ENCODE measurements at places on chromosomes 2 and 18. TPM values are rescaled to one million over a fixed set of nuclear protein-coding genes. Genes with fewer than 3 reads are reported as not detected.

The INO80C gene
- total RNA-seq = 14.4 TPM

The SCG2 gene
- total RNA-seq = not detected

The ARHGAP28 gene
- total RNA-seq = 2.1 TPM

- no peak for DNase-seq
Observed at GRCh38 chr2:197647961-197648690, 27.3 kb downstream of the RFTN2 start.

- no peak for DNase-seq
Observed at GRCh38 chr2:62192811-62193210, 3.1 kb upstream of the B3GNT2 start.

- DNase-seq = no peak
Observed at GRCh38 chr18:14970027-14970426, 222.1 kb downstream of the ANKRD30B start.

- DNase-seq = peak; percentile 83
Observed at GRCh38 chr2:86442642-86443005, 1.5 kb downstream of the KDM3A start.

- DNase-seq = no peak
Observed at GRCh38 chr18:77632758-77633157, 383.1 kb downstream of the GALR1 start.

GRCh38 chr2:98551316-98551715, 57.0 kb downstream of the COA5 start:
- DNase-seq = no peak

GRCh38 chr2:176473177-176473576, 203.9 kb downstream of the MTX2 start:
- DNase-seq = no peak

DNA sequence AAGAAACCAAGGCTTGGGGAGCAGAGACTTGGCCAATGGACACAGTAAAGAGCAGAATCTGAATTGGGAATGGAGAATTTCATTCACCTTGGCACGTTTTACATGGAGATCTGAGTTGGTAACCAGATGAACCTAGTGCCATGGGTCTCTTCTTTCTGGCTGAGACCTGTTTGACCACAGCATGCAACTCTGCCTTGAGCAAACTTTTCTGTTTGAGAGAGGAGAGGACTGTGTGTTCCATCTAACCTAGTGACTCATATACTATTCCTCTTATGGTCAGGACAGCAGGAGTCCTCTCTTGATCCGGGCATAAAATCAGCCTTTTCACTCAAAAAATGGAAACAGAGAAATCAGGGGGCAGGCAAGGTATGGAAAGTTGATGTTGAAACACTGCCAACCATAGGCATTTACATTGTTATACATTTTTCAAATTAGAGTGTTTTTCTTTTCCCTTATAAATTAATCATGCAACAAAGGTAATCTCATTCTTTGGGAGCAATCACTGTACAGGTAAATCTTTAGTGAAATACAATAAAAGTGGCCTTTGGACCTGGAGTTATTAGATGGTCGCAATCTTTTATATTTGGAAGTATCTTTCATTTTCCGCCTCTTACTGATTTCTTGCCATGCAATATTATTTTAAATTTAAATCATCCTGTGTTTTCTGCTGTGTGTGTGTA, 86.7 kb downstream of the NRP2 start:
- no peak for DNase-seq

DNA sequence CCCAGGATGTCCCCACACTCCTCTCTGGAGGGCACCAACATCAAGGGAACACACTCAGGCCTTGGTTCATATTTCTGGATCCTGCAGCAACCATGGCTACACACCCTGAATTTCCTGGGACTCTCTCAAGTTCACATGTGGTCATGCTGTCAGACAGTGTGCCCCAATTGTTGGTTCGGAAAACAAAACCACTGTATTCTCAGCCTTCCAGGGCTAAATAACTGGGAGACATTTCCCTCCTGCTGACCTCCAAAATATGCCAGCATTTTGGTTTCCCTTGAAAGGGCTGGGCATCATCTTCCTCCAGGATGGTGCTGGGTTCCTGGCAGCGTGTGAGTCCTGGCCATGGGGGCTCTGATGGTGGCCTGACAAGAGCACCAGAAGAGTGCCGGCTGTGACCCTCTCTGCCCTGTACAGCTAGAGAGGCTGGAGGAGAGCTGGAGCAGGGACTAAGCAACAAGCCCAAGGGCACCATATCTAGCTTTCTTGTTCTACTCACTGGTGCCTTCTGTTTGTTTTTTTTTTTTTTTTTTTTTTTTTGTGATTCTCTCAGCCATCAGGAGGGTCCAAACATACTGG, 37.5 kb upstream of the WIPF1 start:
- DNase-seq = no peak

DNA sequence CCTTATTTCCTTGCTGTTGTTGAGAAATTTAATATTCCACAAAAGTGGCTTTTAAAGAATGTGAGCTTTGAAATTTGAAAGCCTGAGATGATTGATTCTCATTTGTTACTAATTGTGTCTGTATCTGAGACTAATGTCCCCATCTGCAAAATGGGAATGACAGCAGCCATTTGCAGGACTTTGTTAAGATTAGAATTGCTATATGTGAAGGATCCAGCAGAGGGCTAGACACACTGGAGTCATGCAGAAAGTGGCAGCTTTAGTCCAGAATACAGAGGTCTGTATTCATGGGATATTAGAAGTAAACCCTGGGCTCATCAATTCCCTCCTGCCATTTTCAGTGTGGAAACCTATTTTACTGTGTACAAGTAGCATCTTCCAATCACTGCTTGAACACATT, 296.5 kb upstream of the GYPC start:
- no peak for DNase-seq

DNA sequence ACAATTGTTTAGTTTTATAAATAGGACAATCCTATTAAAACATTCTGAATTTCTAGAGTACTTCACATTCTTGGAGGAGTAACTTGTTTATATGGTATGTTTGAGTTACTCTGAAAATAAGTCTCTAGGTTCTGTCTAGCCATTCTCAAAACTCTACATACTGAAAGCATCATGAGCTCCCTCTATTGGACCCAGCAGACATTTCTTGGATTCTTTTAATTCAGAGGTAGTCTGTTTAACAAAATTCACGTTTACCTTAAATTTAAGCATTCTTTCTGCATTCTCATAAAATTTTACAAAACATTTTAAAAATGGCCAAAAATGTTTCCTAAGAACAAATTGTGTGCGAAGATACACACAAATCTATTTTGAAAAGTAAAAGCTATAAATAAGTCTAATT, 15.3 kb downstream of the SP9 start:
- DNase-seq = no peak

GRCh38 chr2:69566669-69567068, 76.9 kb downstream of the AAK1 start:
- DNase-seq = no peak

DNA sequence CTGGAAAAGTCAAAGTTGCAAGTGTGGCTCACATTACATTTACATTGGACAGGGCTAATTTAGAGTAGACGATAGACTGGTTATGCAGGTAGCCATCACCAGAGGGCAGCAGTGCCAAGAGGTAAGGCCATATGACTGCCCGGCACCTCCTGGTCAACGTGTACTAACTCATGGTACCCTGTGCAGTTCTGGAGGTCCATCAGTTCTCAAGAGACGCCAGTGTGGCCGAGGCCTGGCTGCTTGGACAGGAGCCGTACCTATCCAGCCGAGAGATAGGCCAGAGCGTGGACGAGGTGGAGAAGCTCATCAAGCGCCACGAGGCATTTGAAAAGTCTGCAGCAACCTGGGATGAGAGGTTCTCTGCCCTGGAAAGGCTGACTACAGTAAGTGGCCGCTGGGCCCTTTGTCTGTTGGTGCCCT, 65.8 kb upstream of the EML6 start:
- peak; percentile 72 for DNase-seq
